T47D (cell line): ENCODE measurements at places on chromosomes 16 and 17.
A peak's percentile ranks its signal among the peaks of the same experiment; 100 is the strongest.

GRCh38 chr17:65401561-65401960 is 159.9 kb downstream of the AXIN2 start:
- DNase-seq, result no peak

- DNase-seq, result peak; percentile 65
These were observed 13.3 kb upstream of the CRK start for GRCh38 chr17:1469231-1469852.

DNA sequence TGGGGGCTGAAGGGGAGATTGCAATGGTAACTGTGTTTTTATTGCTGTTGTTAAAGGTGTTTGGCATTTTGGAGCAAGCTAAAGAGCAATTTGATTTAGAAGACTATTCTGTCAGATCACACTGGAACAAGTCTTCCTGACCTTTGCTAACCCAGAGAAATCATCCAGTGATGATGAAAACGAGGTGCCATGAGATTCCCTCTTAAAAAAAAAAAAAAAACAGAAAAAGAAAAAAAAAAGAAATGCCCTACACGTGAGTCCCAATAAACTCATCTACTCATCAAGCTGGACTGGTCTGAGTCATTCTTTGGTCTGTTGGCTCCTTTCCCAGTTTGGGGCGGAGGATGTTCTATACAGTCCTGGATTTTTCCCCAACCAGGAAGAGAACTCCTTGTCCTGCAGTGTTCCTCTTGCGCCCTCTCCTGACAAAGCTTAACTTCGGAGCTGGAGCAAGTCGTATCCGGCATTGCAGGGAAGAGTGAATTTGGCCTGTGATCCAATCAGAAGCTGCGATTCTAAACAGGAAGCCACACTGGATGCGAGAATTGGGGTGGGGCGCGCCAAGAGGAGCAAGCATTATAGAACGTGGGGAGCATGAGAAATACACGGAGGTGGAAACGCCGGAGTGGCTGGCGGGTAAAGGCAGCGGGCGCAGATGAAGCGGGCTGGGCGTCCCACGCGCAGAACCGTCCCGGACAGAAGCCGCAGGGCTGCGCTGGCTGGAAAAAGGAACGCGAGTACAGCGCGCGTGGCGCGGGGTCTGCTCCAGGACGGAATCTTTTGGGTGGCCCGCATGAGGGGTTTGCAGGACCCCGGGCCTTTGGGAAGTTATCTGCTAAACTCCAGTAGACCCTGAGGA is 22.4 kb upstream of the CRYM start:
- peak; percentile 100 for DNase-seq

DNA sequence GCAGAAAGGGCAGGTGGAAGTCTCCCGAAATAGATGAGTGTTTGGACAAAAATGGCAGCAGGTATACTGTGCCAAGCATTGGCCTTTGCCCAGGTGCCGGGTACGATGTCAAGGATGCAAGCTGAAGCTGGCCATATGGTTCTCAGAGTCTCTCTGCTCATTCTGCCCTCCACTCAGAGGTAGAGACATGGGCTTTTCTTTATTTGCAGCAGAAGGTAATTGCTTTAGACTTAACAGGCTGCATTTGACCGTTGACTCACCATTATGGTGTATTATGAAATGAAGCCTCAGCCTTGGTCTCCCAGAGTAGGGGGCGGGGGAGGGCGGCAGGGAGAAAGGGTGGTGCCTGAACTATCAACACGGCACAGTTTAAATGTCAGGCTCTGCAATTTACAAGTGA is 969.1 kb upstream of the EEF2KMT start:
- DNase-seq, result no peak

DNA sequence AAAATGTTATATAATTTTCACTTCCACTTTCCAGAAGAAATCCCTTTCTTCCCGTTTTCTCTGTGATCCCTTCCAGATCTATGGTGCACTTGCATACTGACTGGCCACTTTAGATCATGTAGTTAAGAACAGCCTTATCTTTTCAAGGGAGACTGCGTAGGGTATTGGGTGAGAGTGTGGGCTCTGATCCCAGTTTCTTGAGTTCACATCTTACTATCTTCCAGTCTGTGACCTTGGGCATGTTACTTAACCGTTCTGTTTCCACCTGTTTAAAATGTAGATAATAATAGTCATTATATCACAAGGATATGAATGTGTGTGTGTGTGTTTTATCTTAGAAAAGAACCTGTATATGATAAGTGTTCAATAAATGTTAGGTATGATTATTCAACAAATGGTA is 83.7 kb downstream of the TANGO6 start:
- DNase-seq, result no peak

GRCh38 chr16:22418826-22419225 is 44.4 kb upstream of the CDR2 start:
- no peak for DNase-seq

GRCh38 chr16:66309-67182 is 5.9 kb downstream of the RHBDF1 start:
- DNase-seq, result no peak

GRCh38 chr17:61352408-61352770 is 47.3 kb upstream of the TBX2 start:
- no peak for DNase-seq

DNA sequence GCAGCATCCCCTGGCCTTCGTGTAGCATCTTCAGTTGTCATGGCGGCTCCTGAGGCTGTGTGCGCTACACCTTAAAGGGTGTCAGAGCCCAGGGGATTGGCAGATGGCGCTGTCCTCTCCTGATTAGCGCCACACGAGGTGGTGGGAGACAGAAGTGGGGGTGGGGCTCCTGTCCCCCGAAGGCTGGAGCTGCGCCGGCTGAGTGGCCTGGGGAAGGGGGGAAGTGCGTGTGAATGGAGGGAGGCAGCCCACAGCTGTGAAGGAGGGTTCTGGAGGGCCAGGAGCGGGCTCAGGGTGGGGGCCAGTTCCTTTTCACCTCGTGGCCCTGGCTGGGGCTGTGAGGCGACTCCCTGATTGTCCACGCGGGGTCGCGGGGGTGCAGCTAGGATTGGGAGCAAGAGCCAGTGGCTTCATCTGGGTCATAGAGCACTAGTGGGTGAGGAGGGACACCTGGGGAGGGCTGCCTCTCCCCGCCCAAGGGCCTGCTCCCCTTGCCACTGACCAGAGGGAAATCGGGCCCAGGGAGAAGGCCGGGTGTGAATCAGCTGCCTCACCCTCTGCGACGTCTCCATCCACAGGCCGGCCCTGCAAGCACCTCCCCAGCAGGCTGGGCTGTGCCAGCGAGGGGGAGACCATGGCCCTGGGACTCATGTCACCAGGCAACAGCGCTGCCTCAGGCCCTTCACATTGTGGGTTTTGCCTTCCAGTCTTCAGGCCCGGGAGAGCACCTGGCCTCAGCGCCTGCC is 14.1 kb downstream of the BAHCC1 start:
- DNase-seq, result no peak

DNA sequence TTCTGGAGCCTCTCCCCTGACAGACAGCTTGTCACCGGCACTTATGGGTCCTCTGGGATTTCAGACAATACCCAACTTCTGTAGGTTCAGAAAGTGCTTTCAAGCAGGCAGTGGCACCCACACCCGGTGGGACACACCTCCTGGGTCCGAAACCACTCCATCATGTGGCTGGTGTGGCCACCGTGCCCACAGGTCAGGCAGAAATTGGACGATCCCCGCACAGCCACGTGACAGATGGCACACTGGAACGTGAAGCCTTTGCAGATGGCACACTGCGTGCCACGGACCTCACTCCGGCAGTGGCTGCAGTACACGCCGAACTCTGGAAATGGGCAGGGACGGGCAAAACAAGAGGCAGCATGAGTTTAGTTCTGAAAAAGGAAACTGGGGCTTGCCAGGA is 99.5 kb upstream of the FA2H start:
- DNase-seq, result no peak

DNA sequence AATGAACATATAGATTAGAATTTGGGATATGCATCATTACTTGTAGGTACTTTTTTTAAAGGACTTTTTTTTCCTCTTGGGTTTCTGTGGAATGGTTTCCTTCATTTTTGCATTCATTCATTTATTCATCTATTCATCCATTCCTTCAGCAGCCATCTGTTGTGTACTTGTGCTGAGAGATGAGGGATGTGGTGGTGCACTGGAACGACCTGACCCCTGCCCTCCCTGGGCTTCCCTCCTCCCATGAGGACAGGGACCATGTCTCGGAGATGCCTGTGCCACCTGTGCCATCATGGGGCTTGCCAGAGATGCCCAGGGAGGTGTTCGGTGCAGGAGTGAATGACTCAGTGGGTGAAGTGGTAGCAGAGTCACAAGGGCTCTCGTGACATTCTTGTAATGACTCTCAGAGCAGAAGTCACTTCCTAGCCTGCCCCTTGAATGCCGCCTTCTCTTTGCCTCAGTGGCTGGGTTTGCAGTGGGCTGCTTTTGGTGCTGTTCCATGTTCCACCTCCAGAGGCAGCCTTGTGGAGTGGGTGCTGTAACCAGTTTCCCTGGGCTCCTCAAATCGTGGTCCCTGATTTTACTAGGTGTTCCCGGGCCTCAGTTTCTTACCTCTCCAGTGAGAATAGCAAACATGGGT is 43.9 kb downstream of the CLEC16A start:
- peak; percentile 21 for DNase-seq

DNA sequence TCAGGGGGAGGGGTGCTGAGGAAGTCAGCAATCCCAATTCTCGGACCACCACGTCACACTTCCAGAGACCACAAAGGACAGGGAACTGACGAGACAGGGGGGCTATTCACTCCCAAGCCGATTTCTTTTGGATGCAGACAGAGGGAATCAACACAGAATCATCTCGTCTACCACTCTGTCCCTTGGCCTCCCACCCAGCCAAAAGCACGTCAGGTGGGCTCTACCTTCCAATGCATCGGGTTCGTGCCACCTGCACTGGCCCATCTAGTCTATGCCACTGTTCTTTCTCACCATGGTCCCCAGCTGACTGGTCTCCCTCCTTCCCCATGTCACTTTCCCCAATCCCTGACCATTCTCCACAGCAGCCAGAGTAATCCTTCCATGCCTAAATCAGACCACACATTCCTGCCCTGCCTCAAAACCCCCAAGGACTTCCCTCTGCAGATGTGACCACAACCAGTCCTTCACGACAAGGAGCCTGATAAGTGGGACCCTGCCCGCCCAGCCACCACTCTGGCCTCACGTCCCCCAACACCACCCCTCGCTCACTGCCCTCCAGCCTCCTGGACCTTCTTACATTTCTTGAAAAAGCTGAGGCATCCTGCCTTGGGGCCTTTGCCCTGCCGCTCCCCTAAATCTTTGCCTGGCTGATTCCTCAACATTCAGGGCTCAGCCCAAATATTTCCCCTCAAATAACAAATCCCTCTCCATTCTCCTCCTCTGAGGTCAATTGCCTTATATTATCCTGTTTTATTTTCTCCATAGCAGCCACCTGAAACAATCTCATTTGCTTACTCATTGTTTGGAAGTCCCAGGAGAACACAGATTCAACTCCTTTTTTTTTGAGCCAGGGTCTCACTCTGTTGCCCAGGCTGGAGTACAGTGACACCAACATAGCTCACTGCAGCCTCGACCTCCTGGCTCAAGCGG is 70.4 kb downstream of the IL21R start:
- DNase-seq, result no peak

GRCh38 chr17:20096430-20096829 is 87.3 kb downstream of the SPECC1 start:
- DNase-seq, result no peak

- no peak for DNase-seq
These were observed 106.7 kb downstream of the RBFOX3 start for GRCh38 chr17:79504181-79504605.

GRCh38 chr17:47694581-47695428 is 844 bp downstream of the TBKBP1 start:
- peak; percentile 87 for DNase-seq

- no peak for DNase-seq
These were observed 510.6 kb downstream of the CDH13 start for GRCh38 chr16:83137326-83137781.

DNA sequence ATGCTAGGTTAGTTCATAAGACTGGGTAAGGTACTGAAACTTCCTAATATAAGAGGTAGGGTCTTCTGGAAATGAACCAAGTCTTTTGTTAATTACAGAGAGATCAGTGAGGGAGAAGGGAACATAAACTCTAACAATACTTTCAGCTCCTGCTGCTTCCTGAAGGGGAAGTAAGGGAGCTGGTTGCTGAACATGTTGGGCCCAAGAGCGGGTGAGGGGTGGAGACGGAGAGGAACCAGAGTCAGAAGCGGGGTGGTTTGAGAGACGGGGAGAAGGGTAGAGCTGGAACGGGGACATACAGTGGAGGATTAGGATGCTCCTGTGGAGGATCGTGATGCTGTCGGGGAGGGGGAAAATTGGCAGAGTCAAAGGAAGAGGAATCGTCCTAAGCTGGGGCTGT is 11.5 kb upstream of the ZNF747 start:
- no peak for DNase-seq

GRCh38 chr16:48497932-48498768 is 111.8 kb downstream of the N4BP1 start:
- no peak for DNase-seq
